ENCODE measurements at places on chromosomes 16 and 17.

GRCh38 chr17:57518587-57519581 lies 226.2 kb downstream of the CCDC182 start:
- DNase-seq, result no peak

- DNase-seq, result no peak
Observed at GRCh38 chr16:54318941-54319340, 32.4 kb upstream of the IRX3 start.

DNA sequence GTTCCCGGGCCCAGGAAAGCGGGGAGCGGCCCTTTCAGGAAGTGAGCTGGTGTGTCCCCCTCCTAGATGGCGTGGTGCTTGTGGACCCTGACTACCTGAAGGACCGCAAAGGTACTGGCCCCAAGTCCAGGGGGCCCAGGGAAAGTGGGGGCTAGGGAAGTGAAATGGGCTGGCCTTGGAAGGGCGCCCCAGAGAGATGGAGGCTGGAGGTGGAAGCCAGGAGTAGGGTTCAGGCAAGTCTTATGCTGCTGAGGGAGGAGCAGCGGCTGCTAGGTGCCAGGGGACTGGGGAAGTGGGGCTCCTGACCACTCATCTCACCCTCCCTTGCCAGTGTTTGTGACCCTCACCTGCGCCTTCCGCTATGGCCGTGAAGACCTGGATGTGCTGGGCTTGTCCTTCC lies 5.6 kb downstream of the ARRB2 start:
- no peak for DNase-seq

DNA sequence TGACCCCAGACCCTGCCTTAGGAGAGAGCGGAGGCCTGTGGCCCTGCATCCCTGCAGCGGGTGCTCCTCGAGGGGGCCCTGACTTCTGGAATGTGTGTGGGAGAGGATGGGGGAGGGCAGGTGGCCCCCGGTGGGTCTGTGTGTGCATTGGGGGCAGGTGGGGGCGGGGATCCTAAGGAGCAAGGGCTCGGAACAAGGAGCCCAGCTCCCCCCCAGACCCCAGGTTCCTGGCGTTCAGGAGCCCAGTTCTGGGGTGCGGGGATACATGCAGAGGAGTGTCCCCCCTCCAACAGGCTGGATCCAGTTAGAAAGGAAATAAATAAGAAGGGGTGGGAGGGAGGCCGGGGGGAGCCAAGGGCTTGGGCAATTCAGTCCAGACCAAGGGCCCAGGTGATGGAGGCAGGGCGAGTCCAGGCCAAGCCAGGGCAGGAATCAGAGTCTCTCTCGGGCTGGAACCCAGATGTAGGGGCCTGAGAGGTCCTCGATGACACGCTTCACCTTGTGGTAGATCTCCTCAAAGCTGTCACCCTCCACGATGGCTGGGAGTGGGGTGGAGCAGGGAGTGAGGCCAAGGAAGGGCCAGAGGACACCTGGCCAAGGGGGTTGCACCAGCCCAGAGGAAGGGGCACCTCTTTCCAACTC lies 11.2 kb upstream of the ASGR1 start:
- DNase-seq, result no peak

DNA sequence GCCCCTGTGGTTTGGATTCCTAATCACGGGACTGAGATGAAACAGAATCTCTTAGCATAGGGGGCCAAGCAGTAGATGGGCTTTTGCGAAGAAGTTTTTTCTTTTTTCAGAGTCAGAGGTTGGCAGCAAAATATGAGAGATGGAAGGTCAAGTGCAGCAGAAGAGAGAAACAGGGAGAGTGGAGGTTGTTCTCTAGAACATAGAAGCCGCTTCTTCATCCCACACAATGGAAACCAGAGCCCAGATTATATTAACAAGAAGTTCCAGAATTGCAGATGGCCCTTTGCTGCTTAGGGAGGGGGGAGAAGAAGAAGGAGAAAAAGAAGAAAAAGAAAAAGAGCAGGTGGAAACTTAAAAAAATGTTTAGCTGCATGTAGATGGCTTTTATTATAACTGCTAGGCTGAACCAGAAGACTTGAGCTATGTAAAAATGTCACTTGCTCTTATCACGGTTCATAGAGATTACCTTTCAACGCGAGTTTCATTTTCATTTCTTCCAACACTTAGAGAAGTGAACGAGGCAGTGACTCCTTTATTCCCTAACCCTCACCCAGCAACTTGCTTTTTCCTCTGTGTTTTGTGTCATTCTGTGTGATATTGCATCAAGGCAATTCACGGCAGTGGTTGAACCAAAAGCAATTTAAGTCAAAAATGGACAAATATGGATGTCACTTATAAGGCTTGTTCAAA lies 737.5 kb downstream of the WWOX start:
- no peak for DNase-seq

DNA sequence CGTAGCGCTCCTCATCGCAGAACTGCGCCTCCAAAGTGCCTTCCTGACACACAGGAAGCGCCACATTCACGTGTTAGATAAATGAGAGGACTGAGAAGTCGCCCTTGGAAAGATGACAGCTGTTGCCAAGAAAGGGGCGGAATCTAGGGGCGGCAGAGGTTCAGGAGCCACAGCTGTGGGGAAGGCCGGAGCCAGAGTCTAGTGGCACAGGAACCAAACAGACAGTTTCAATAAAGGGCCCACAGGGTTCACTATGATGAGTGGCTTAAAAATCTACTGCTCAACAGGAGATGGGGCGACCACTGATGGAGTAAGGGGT lies 4.7 kb downstream of the FLCN start:
- no peak for DNase-seq

All from stimulated activated CD8-positive, alpha-beta memory T cell treated with anti-CD3 and anti-CD28 coated beads, Interleukin-4, amount 100 ng/mL, for 4 hours (primary cell).